NCI-H774 (cell line): ENCODE measurements at places on chromosomes 12 and 14.

DNA sequence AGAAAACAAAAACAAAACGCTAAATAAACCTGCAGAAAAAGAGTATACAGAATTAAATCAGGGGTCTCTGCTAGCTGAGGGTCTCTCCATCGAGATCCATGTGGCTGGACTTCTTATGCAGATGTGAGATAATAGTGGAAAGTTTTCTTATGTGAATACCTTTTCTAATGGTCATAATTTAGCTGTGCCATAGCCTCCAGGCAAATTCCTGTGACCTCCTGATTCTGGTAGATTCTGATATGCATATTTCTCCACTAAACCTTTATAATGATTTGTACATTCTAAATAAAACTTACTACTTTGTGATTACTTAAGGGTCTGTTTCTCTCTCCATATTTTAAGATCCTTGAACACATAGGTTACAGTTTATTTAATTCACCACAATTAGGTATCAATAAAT, 1002.6 kb downstream of the GALC start:
- no peak for DNase-seq

- DNase-seq: no peak
Observed at GRCh38 chr14:82075566-82075965, 541.9 kb upstream of the SEL1L start.

GRCh38 chr12:85632390-85632789, 203.8 kb downstream of the RASSF9 start:
- no peak for DNase-seq

DNA sequence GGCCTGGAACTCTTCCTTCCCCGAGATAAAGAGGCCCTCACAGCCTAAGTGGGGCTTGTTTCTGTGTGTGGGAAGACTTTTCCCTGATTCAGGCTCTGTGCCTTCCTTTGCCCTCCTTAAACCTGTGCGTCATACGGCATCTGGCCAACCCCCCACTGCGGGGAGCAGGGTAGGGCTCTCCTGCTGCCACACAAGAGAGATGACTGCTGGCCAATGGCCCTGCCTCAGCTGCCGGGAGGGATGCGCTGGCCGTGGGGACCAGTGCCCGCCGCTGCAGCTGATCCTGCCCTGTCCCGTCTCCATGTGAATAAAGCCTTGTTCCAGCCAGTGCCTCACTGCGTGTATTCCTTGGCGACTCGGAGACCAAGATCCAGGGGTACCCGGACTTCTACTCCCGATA, 42.5 kb upstream of the BEGAIN start:
- DNase-seq: no peak

- no peak for DNase-seq
Observed at GRCh38 chr12:92863251-92863650, 65.8 kb downstream of the EEA1 start.
